ENCODE measurements at places on chromosomes 12 and 14.

DNA sequence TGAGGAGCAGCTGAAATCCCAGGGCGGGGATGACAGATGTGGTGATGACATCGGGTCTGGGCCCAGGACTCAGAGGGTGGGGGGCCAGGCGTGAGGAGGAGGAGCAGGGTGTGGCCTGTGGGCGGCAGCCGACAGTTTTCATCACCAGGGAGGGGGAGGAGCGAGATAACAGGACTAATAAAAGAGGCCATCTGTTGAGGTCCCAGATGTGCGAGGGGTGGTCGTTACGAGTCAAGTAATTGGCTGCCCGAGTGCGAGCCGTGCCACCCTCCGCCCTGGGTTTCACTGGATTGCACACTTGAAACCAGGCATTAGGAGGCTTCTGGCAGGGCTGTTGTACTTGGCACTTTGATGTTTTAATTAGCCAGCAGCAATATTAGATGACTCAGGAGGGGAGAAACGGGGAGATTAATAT, 67.2 kb downstream of the NOS1 start:
- no peak for DNase-seq

- no peak for DNase-seq
Measured at GRCh38 chr12:24996102-24996797, 47.3 kb upstream of the BCAT1 start.

- no peak for DNase-seq
Measured at GRCh38 chr14:45136399-45136798, 669 bp downstream of the FANCM start.

DNA sequence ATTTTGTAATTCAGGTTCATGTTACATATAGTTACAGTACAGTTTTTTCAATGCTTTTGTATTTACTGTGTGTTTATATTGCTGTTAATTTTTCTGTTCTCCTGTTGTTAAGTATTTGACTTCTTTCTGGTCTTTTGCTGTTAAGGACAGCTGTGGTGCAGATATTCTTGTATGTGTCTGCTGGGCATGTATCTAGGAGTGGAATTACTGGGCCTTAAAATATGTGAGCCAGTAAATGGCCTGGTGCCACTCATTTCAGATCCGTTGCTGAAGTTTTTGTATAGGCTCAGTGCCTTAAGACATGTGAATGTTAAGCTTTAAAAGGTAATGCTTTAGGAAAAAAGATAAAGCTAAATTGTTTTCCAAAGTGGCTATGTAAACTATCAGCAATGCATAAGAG, 87.3 kb downstream of the TTLL5 start:
- DNase-seq = no peak

GRCh38 chr12:54257332-54257731, 22.6 kb downstream of the CBX5 start:
- DNase-seq = no peak

Data from fibroblast of skin of scalp (primary cell).